Mammary epithelial cell (primary cell): ENCODE measurements at places on chromosomes 1 and 21.

GRCh38 chr1:1202831-1203560 lies 3.4 kb downstream of the TNFRSF18 start:
- peak; percentile 43 for DNase-seq

DNA sequence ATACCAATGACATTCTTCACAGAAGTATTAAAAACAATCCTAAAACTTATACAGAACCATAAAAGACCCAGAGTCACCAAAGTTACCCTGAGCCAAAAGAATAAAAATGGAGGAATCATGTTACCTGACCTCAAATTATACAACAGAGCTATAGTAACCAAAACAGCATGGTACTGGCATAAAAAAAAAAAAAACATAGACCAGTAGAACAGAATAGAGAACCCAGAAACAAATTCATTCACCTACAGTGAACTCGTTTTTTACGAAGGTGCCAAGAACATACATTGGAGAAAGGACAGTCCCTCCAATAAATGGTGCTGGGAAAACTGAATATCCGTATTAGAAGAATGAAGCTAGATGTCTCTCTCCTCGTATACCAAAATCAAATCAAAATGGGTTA lies 2.6 kb upstream of the GNG5 start:
- no peak for DNase-seq

DNA sequence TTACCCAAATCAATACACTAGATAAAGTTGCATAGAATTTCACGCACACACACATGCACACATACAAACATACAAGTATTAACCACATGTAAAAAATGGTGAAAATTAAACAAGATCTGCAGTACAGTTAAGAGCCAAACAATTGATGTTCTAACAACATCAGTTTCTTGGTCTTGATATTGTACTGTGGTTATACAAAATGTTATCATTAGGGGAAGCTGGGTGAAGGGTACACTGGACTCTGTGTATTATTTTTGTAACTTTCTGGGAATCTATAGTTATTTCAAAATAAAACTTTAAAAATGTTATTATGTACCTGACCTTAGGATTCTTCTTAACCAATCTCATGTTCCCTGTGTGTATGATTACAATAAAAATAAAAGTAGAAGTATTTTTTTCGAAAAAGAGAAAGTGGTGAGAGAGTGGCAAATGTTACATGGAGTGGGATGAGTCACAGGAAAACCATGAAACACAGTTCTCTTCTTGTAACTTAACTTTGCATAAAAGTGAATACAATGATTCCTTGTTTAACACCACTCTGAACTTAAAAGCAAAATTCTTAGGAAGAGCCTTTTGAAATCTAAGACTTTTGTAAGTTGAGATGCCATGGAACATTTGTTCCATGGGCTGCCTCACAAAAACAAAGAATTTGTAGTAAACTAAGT lies 101.6 kb upstream of the RUNX1 start:
- DNase-seq = peak; percentile 80

GRCh38 chr1:56437959-56438358 lies 141.4 kb downstream of the PLPP3 start:
- DNase-seq = peak; percentile 15

- no peak for DNase-seq
Observed at GRCh38 chr1:118992237-118992825, 4.2 kb upstream of the TBX15 start.
